ENCODE measurements at places on chromosomes 11 and 22. TPM values are rescaled to one million over a fixed set of nuclear protein-coding genes. Genes with fewer than 3 reads are reported as not detected.

Gene MUC6
- polyA plus RNA-seq: not detected

Gene DMC1
- 0.14 TPM for polyA plus RNA-seq

Gene IFT27
- 111 TPM for polyA plus RNA-seq

Gene POU2AF1
- not detected for polyA plus RNA-seq

Gene POU2AF3
- polyA plus RNA-seq: not detected

Gene C11orf65
- 1.1 TPM for polyA plus RNA-seq

Gene BACE1
- polyA plus RNA-seq: 20.6 TPM

Gene DERL3
- 0.84 TPM for polyA plus RNA-seq

Gene IRAG1
- 0.14 TPM for polyA plus RNA-seq

Gene ARHGEF12
- 95.9 TPM for polyA plus RNA-seq

Gene ACRV1
- 0.52 TPM for polyA plus RNA-seq

Gene KCNJ1
- polyA plus RNA-seq: 0.40 TPM

Gene SHISA8
- 2.2 TPM for polyA plus RNA-seq

Gene SNX19
- 20.8 TPM for polyA plus RNA-seq

Gene PCSK7
- polyA plus RNA-seq: 44.4 TPM

Gene RASL10A
- polyA plus RNA-seq: 0.26 TPM

Gene OR52H1
- not detected for polyA plus RNA-seq

Gene GDPD4
- polyA plus RNA-seq: not detected

Gene EI24
- polyA plus RNA-seq: 100 TPM

Gene C11orf52
- not detected for polyA plus RNA-seq

Gene ZP1
- polyA plus RNA-seq: 1.5 TPM

Gene CDKN1C
- 36.7 TPM for polyA plus RNA-seq

Gene FOLR2
- not detected for polyA plus RNA-seq

Measured in neural cell (in vitro differentiated cells).